Stimulated activated CD8-positive, alpha-beta memory T cell treated with anti-CD3 and anti-CD28 coated beads, Interleukin-7, amount 100 ng/mL, for 1 hour (primary cell): ENCODE measurements at places on chromosomes 2 and 18.

- DNase-seq, result no peak
Observed at GRCh38 chr18:68742206-68742605, 27.3 kb upstream of the TMX3 start.

DNA sequence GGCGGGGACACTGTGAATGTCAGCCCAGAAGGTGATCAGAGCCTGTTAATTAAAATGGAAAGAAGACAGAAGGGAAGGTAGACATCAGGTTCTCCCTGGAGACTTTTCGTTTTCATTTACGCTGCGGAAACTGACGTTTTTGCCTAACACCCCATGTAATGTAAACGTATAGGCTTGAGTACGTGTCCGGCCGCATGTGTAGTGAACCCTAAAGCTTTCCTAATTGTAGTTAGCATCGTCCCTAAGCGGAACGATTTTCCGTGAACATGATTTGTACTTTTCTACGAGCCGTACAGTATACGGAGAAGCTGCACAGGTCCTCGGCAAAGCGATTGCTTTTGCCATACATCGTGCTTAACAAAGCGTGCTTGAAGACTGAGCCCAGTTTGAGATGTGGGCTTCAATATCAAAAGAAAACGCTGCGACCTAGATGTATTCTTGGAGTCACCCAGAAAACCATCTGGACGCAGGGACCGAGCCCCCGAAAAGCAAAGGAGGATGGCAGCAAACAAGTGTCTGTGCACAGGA is 284 bp downstream of the TIMM21 start:
- DNase-seq, result no peak

- DNase-seq, result no peak
Observed at GRCh38 chr2:105779394-105779793, 34.7 kb downstream of the NCK2 start.

DNA sequence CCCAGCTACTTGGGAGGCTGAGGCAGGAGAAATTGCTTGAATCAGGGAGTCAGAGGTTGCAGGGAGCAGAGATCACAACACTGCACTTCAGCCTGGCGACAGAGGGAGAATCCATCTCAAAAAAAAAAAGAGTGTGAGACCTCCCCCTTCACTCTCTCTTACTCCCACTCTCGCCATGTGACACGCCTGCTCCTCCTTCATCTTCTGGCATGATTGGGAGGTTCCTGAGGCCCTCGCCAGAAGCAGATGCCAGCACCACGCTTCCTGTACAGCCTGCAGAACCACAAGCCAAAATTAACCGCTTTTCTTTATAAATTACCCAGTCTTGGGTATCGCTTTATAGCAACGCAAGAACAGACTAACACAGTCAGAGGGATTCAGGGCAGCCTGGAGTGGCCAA is 66.3 kb upstream of the CREB1 start:
- DNase-seq, result no peak

- DNase-seq, result no peak
Observed at GRCh38 chr2:75772908-75773630, 62.4 kb upstream of the GCFC2 start.

DNA sequence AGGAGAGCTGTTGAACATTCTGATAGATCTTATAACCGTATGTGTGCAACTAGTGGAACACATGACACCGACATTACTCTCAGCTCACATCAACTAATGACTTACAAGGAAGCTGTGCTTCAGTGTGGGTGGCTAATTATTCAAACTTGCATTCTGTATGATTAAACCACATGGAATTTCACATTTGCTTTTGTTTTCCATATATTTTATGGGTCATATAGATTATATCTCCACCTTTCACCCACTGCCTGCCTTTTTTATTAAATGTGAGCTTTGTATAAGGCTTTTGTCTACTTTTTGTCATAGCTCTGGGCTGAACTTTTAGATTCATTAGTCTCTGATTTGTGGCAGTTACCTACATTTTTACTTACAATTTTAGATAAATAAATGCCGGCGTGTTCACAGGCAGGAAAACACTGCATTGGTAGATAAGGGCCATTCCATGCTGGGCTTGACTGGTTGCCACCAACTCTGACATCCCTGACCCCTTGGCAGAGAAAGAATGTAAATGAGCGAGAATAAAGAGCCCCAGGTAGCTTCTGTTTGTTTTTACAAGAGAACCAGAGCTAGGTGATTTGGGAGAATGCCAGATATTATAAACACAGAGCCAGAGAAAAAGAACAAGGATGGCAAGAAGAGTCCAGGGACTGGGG is 35.7 kb downstream of the LYPD6 start:
- DNase-seq, result no peak

GRCh38 chr18:59456657-59457056 is 97.6 kb upstream of the LMAN1 start:
- DNase-seq, result no peak

DNA sequence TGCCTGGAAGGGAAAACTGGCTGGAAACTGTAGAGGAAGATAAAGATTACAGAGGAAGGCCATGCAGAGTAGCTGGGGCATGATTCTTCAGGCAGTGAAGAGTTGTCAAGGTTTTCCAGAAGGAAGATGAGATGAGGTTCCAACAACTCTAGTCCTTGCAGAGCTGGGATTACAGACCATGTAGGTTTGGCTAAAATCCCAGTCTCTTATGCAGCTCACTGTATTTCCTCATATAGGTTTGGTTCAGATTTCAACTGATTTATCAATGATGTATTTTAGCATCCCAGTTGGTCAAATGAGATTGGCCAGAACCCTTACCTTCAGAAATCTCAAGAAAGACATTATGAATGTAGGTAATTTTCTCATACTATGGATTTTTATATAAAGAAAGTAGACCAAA is 16.4 kb downstream of the FAP start:
- DNase-seq, result no peak

DNA sequence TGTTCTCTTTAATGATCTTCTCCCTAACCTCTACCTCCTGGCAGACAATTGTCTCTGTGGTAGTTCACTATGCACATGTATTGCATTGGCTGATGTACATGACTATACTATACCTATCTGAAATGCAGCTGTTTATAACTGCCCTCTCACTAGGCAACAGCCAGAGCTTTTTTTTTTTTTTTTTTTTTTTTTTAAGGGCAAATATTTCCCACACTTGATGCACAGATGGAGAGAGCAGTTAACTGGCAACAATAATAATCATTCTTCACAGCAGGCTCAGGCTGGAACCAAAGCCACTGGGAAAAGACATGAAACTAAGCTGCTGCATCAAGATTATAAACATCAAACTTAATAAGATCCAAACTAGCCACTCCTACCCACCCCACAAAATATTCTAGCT is 707.7 kb downstream of the LRP1B start:
- DNase-seq, result no peak

- DNase-seq, result no peak
Observed at GRCh38 chr2:160752475-160753330, 259.1 kb upstream of the RBMS1 start.

- no peak for DNase-seq
Observed at GRCh38 chr2:24352664-24353063, 7.7 kb downstream of the ITSN2 start.

GRCh38 chr2:163600801-163601200 is 135.0 kb downstream of the FIGN start:
- DNase-seq, result no peak

GRCh38 chr2:134080386-134081089 is 173.3 kb upstream of the MGAT5 start:
- DNase-seq, result no peak

GRCh38 chr2:20030224-20030623 is 17.8 kb upstream of the MATN3 start:
- DNase-seq, result no peak

- DNase-seq, result no peak
Observed at GRCh38 chr18:9516437-9517064, 41.2 kb downstream of the RALBP1 start.

DNA sequence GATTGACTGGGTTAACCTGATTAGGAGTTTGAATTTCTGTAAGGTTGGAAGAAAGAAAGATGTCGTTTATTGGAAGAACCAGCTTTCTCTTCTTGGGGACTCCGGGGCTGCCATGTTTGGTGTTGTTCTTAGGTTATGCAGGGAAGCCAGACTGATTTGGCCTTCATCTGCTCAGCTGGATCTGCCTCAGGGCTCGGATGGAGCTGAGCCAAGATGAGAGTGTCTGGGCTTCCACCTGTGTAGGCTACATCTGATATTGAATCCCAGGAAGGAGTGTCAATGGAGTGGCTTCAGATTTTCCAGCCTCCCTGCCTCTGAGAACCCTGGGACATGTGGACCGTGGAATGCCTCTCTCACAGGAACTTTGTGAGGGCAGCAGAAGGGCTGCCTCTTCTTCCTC is 126.1 kb downstream of the WDSUB1 start:
- no peak for DNase-seq

- no peak for DNase-seq
Observed at GRCh38 chr2:104846786-104847585, 6.9 kb upstream of the POU3F3 start.

- DNase-seq, result no peak
Observed at GRCh38 chr2:119234021-119235019, 10.7 kb downstream of the STEAP3 start.
